Coronary artery (tissue), 2 donors: ENCODE measurements at places on chromosomes 11 and 22.

DNA sequence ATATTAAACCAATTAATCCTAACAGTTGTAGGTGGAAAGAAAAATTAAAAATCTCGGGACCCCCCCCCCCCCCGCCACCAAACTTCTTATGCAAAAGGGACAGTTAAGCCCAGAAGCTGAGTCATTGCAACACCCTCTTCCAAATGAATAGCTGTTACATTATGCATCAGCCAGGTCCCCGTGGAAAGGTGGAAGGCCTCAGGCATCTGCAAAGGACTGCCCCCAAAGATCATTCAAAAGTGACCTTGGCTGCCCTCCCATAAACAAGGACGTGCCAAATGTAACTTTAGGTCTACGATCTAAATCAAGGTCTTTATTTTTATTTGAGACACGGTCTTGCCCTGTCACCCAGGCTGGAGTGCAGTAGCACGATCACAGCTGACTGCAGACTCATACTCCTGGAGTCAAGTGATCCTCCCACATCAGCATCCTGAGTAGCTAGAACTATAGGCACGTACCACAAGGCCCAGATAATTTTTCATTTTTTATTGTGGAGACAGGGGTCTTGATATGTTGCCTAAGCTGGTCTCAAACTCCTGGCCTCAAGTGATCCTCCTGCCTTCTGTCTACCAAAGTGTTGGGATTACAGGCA lies 22.8 kb downstream of the SYN3 start:
- DNase-seq, result no peak

DNA sequence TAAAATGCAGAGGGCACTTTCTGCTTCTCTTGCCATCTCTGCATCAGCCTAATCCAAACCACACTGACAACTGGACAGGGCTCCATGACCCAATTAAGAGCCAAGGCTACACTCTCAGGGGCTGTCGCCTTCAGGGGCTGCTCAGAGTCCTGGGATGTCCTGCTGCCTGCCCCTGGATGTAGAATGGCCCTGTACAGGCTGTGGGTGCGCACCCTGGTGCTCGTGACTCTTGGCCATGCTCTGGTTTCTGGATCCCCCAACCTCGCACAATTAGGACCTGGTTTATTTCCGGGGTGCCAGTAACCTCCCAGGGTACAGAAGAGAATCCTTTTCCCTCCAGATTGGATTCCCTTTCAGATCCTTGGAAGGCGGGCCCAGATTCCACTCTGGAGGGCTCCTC lies 11.3 kb downstream of the IFT27 start:
- peak; percentile 50 for DNase-seq

GRCh38 chr11:17129003-17129402 lies 51.5 kb upstream of the RPS13 start:
- no peak for DNase-seq

GRCh38 chr11:112464949-112465348 lies 204.3 kb upstream of the PLET1 start:
- no peak for DNase-seq

- peak; percentile 43 for DNase-seq
Measured at GRCh38 chr11:19939415-19939929, 220.8 kb downstream of the DBX1 start.

DNA sequence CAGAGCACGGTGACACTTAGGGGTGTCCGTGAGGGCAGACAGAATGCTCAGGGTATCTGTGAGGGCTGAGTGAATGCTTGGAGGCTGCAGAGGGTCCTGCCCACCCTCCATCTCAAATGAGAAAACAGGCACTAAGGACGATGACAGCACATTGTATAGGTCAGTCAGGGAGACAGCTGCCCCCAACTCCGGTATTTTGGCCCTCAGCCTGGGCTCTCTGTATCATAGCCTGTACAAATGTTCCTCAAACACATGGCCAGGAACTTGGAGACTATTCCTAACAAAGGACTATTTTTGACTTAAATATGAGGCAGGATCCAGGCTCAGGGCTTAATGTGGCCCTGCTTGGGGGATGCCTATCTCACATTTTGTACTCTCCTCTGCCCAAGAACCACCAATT lies 145.4 kb downstream of the OPCML start:
- no peak for DNase-seq

GRCh38 chr22:31893460-31893859 lies 50.9 kb upstream of the YWHAH start:
- no peak for DNase-seq

- no peak for DNase-seq
Measured at GRCh38 chr11:117799634-117800033, 2.6 kb upstream of the DSCAML1 start.

GRCh38 chr11:73293356-73293936 lies 14.6 kb upstream of the ARHGEF17 start:
- no peak for DNase-seq

DNA sequence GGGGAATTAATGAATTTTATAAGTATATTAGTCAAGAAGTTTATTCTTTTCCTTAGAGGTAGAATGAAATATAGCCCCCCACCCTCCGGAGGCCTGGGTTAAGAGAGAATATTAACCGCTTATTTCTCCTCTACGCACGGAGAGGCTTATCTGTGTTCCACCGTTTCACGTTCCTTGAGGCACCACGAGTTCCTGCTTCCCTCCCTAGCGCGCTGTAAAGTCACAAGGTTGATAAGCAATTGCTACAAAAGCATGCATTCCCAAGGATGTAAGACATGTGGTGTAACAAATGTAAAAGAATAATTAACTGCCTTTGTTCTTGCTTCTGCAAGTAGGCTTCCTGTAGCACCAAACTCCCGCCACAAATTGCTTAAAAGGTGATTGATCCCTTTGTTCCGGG lies 1.5 kb upstream of the ANKRD42 start:
- DNase-seq, result no peak
